CMK (cell line): ENCODE measurements at places on chromosomes 1 and 21.

- DNase-seq = no peak
Observed at GRCh38 chr1:80401757-80402156, 1395.2 kb upstream of the ADGRL4 start.

GRCh38 chr1:233945979-233946378, 41.5 kb downstream of the SLC35F3 start:
- no peak for DNase-seq

GRCh38 chr1:1148061-1148460, 25.6 kb upstream of the TTLL10 start:
- DNase-seq = no peak

GRCh38 chr1:199700551-199700950, 327.0 kb upstream of the NR5A2 start:
- no peak for DNase-seq
